ENCODE measurements at places on chromosomes 16 and 17.

GRCh38 chr17:50182783-50183420 is 17.1 kb downstream of the SGCA start:
- DNase-seq, result no peak

GRCh38 chr17:63405741-63406261 is 40.3 kb downstream of the CYB561 start:
- peak; percentile 58 for DNase-seq

DNA sequence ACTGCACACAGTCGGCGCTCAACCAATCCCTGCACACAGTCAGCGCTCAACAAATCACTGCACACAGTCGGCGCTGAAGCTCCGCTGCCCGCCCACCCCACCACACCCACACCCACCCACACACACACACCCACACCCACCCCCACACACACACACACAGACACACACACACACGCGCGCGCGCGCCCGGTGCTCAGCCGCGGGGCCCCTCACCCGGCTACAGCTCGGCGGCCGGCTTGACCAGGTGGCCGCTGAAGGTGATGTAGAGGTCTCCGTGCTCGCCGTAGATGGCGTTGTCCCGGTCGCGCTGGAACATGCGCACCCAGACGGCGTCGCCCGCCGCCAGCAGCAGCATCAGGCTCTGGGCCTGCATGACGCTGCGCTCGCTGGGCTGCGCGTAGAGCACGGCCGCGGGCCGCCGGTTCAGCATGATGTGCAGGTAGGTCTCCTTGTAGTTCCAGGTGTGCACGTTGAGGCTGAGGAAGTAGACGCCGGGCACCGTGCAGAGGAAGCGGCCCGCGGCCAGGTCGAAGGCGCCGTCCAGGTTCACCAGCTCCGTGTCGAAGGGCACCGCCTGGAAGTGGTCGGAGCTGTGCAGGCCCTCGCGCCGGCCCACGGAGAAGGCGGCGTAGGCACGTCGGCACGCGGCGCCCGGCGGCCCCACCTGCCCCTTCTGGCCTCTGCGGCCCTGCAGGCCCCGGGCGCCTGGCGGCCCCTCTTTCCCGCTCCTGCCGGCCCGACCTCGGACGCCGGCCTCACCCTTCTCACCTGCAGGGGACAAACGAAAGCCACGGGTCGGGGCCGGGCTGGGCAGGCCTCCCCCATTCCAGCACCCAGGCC is 2.5 kb downstream of the C1QTNF8 start:
- peak; percentile 17 for DNase-seq

DNA sequence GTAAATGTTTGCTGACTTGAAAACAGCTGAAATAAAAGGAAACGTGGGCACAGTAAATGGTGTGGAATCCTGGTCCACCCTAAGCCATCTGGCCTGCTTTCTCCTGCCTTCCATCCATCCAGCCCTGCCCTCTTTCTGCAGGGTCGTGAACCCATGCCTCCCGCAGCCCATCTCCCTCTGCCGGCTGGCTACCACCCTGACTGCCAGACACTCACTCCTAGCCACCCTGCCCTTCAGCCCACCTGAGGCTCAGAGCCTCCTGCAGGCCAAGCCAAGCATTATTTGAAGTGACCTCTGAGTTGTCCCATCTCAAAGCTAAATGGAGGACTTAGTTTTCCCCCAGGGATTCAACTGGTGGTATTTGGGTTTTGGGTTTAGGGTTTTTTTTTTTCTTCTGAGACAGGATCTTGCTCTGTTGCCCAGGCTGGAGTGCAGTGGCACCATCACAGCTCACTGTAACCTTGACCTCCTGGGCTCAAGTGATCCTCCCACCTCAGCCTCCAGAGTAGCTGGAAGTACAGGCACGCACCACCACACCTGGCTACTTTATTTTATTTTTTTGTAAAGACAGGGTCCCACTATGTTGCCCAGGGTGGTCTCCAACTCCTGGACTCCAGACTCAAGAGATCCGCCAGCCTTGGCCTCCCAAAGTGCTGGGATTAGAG is 8.4 kb downstream of the ZDHHC1 start:
- DNase-seq, result no peak

DNA sequence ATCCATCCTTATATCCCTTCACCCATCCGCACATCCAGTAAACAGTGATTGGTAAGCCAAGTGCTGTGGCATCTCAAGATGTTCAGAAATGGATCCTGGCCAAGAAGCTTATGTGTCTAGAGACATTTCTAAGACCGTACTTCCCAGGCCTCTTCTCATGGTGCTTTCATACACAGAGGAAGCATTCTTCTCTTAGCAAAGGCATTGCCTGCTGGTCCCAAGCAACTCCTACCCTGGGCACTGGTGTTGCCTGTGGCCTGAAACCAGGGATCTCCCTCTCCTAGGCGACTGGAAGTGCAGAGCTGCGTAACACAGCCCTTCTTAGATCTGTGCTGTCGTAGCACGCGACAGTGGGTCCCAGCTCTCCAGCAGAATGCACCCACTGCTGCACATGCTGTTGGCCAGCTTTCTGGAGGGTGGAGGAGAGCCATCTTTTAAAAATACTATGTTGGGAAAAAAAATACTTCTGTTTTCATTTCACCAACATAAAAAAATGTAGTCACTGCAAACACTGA is 182.9 kb downstream of the CCDC182 start:
- no peak for DNase-seq

- peak; percentile 23 for DNase-seq
These were observed 985 bp upstream of the FZD2 start for GRCh38 chr17:44556166-44556831.

Data from activated CD4-positive, alpha-beta T cell treated with anti-CD3 and anti-CD28 coated beads, Interleukin-2, Interleukin-6, amounts not matched to agents 100 ng/mL and 50 ng/mL, durations not matched to agents 16 hours and 8 hours (primary cell).